ENCODE measurements at places on chromosomes 6 and 20. TPM values are rescaled to one million over a fixed set of nuclear protein-coding genes. Genes with fewer than 3 reads are reported as not detected.
A peak's percentile ranks its signal among the peaks of the same experiment; 100 is the strongest.

The FLRT3 gene
- polyA plus RNA-seq = 3.0 TPM

The EDEM2 gene
- polyA plus RNA-seq = 15.7 TPM

The CCR6 gene
- polyA plus RNA-seq = 5.3 TPM

The SLC16A10 gene
- polyA plus RNA-seq = 9.0 TPM

The TP53TG5 gene
- polyA plus RNA-seq = 28.2 TPM

GRCh38 chr6:71082033-71082650 lies 125.3 kb upstream of the B3GAT2 start:
- no peak for DNase-seq

GRCh38 chr20:7596541-7596940 lies 343.7 kb downstream of the HAO1 start:
- no peak for DNase-seq

- peak; percentile 77 for DNase-seq
Observed at GRCh38 chr20:46406986-46407670, 713 bp upstream of the ELMO2 start.

The TOX2 gene
- 43.8 TPM for polyA plus RNA-seq

DNA sequence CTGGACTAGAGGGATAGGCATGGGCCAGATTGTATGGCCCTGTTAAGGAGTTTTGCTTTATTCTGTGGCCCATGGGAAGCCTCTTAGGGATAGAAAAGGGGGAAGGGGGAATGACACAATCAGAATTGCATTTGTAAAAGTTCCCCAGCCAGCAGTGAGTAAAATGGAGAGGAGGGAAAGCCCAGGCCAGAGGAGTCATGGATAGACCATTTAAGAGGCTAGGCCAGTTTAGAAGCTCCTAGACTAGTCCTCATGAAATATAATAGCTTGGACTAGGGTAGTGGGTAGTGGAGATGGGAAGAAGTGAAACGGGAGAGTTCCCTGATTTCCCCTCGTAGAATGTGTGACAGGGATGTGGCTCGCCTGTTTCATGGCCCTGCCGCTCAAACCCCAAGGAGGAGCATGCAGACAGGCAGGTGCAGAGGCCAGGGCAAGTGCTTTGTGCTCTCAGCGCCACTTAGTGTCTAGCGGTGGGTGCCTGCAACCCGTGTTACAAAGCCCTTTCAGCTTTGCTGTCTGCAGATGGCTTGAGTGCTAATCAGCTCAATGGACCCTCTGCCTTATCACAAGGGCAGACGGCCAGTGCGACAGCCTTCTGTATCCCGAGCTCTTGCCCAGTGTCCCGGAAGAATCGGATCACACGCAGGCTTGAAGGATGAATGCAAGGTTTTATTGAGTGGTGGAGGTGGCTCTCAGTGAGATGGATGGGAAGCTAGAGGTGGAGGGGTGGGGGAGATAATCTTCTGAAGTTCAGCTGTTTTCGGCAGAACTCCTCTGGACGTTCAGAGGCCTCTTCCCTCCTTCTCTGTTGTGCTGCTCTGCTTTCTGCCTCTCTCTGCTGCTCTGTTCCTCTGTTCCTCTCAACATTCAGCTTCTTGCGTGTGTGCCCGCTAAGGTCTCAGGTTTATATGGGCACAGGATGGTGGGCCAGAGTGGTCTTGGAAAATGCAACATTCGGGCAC lies 141.1 kb downstream of the CEP57L1 start:
- peak; percentile 80 for DNase-seq

The SNAP91 gene
- 37.5 TPM for polyA plus RNA-seq

The ARMC2 gene
- 78.6 TPM for polyA plus RNA-seq

- DNase-seq = peak; percentile 79
Observed at GRCh38 chr6:158707120-158707820, 57.4 kb downstream of the SYTL3 start.

GRCh38 chr20:57439432-57439831 lies 48.2 kb downstream of the RBM38 start:
- peak; percentile 56 for DNase-seq

- no peak for DNase-seq
Observed at GRCh38 chr6:43917878-43918382, 147.9 kb downstream of the VEGFA start.

DNA sequence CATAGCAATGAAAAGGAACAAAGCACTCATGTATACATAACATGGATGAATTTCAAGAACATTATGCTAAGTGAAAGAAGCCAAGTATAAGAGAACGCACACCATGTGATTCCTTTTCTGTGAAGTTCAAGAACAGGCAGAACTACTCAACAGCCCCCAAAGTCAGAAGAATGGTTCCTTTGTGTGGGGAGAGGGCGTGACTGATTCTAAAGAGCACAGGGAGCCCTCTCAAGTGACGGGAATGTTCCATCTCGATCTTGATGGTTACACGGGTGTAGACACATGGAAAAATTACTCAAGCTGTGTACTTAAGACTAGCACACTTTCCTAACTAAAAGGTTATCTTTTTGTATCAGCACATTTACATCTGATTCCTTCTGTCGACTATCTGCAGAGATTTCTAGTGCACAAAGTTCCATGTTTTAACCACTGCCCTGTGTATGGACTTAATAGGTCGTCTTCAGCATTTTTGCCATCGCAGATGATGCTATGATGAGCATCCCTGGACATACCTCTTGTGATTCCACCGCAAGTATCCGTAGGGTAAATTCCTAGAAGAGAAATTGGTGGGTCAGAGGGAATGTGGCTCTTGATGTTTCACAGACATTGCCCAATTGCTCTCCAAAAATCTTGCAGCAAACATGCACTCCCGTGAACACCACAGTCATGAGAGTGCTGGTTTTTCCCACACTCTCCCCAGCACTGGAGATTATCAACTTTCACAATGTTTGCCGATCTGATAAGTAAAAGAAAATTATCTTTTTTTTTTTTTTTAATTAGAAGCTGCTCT lies 279.3 kb downstream of the BMP7 start:
- no peak for DNase-seq

DNA sequence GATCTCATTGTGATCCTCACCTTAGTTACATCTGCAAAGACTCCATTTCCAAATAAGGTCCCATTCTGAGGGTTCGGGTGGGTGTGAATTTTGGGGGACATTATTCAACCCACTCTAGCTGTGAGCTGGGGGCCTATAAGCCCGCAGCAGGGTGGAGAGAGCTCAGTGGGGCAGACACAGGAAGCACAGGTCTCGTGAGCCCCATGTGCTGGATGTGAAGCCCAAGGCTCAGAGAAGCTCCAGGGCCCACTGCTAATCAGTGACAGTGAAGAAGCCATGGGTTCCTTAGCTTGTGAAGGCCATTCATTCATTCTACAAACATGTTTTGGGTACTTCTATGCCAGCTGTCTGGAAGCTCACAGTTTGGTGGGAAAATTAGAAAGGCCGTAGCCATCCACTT lies 47.5 kb downstream of the CHMP4B start:
- no peak for DNase-seq

GRCh38 chr6:132675749-132676148 lies 16.8 kb upstream of the TAAR1 start:
- no peak for DNase-seq

All from testis (tissue), 5 donors.